Ascending aorta (tissue), 2 donors: ENCODE measurements at places on chromosomes 16 and 17. TPM values are rescaled to one million over a fixed set of nuclear protein-coding genes. Genes with fewer than 3 reads are reported as not detected.

DNA sequence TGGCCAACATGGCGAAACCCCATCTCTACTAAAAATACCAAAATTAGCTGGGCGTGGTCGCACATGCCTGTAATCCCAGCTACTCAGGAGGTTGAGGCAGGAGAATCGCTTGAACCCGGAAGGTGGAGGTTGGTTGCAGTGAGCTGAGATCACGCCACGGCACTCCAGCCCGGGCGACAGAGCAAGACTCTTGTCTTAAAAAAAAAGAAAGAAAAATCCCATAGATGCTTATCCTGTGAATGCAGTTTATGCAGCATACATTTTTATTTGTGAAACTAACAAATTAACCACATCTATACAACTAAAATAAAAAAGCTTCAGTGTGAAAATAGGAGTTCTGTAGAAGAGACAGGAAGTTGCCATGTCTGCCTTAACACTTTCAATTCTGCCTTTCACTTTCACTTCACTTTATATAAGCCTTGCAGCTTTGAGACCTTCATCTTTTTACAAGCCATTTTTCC lies 7.1 kb downstream of the IGSF6 start:
- no peaks in the 10 kb centered on the region for H3K4me1 ChIP-seq
- peak overlapping the region; percentile 7 for H3K27ac ChIP-seq
- H3K4me3 ChIP-seq: peak overlapping the region; percentile 18
- no peaks in the 10 kb centered on the region for H3K27me3 ChIP-seq

DNA sequence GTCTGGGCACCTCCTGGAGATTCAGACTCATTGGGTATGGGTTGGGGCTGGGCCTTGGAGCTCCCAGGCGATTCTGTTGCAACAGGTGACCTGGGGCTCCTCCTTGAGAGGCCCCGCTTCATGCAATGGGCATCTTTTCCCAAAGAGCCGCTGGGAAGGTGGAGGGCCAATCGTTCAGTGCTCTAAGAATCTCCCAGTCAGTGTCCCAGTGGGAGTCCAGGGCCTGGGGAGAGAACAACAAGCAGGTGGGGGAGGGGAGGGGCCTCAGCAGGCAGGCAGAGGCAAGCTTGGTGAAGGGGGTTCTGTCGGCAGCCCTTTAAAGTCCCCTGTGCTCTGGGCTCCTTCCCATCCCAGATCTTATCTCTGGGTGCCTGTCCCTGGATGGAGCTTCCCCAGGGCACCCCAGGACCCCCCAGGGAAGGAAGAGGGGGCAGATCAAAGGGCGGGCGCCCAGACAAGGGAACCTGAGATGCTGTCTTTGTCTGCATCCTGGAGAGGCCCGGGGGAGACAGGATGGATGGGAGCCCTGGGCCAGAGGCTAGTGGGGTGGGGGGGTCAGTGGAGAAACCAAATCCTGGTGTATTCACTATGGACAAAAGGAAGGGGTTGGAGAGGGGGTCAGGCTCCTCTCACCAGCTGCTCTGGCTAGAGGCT lies 30.5 kb upstream of the NXPH3 start:
- no peaks in the 10 kb centered on the region for H3K4me1 ChIP-seq
- H3K4me3 ChIP-seq: no peak overlapping the region
- no peak overlapping the region for H3K27ac ChIP-seq
- H3K27me3 ChIP-seq: no peaks in the 10 kb centered on the region

DNA sequence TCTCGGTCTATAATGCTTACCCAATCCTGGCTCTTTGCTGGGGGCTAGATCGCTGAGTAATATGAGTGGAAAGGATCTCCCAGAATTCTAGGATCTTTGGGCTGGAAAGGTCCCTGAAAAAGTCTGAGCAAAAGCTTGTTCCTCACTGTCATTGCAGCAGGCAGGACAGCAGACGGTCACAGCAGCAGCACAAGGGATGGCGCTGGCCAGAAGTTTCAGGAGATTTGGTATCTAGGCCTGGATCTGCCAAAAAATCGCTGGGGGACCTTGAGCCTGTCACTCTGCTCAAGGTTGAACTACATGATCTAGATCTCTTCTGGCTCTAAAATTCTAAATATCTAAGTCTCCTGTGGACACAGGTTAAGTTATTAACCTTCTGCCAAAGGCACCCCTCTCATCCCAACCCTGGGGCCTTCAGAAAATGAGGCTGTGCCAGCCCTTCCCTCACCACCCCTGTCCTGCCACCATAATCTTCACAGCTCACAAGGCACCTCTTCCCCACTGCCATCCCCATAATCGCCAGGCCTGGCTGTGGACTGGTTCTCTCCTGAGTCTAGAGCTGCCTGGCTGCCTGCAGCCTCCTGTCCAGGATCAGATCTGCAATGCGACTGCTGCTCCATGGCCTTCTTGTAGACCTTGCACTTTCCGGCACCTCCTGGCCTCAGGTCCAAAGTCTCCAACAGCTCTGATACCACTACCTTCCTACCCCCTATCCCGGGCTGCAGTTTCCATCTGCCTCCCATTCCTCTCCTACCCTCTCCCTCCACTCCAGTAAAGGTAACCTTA lies 10.2 kb downstream of the MYO18A start:
- no peak overlapping the region for H3K27ac ChIP-seq
- H3K4me3 ChIP-seq: no peak overlapping the region
- no peaks in the 10 kb centered on the region for H3K27me3 ChIP-seq
- H3K36me3 ChIP-seq: peaks cover 16% of the 10 kb centered on the region

DNA sequence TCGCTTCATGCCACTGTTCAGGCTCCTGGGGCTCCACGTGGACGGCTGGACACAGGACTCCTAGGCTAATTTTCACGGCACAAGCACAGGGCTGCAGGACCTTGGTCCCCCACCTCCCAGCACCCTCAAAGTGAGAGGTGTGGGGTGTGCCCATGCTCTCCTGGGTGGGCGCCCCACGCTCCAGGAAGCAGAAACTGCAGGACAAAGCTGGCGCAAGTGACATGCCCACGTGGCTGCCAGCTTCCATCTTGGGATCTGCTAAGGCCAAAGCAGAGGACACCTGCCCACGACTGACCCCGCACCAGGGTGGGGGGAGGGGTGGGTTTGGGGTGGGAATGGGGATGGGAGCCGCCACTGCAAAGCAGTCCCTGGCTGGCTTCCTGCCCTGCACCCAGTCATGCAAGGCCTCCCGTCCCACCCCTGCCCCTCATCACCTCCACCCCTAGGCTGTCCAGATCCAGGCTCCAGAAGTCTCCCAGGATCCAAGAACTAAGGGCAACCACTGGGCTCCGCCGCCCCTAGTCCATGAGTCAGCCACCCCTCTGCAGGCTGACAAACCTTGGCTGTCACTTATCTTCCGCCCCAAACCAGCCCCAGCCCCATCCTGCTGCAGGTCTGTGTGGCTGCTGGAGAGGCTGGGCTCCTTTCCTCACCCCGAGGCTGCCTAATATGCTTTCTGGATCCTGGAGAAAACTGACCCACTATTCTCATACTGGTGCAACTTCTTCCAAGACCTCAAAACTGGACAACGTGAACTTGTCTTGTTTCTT lies 11.1 kb downstream of the USP6 start:
- no peak overlapping the region for H3K27ac ChIP-seq
- no peak overlapping the region for H3K4me3 ChIP-seq
- no peaks in the 10 kb centered on the region for H3K27me3 ChIP-seq
- peak; percentile 52 for DNase-seq
- peaks cover 7% of the 10 kb centered on the region for H3K4me1 ChIP-seq

Gene SHISA9
- 8.9 TPM for total RNA-seq

Gene SEZ6L2
- 0.21 TPM for total RNA-seq

Gene CASKIN2
- total RNA-seq: 112 TPM

Gene CACNB1
- total RNA-seq: 9.6 TPM

GRCh38 chr17:57441270-57441600 lies 184.9 kb downstream of the MSI2 start:
- peaks cover 7% of the 10 kb centered on the region for H3K4me1 ChIP-seq
- H3K4me3 ChIP-seq: no peak overlapping the region
- H3K27me3 ChIP-seq: no peaks in the 10 kb centered on the region
- DNase-seq: no peak

Gene KCTD19
- not detected for total RNA-seq

DNA sequence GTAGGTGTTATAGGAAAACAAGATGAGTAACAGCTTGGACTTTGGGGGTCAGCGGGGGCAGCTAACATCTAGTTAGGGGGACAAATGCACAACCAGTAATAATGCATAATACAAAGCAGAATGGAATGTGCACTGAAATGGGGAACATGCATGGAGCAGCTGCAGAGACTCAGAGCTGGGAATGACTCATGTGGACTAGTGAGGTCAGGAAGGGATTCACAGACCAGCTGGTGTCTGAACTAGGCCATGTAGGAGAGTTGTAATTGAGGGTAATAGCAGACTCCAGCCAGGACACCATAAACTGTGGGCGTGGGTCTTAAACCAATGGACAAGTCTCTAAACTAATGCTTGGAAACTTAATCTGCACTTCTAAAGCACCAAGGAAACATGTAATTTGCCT lies 176.8 kb upstream of the ASIC2 start:
- no peak overlapping the region for H3K4me3 ChIP-seq
- no peaks in the 10 kb centered on the region for H3K27me3 ChIP-seq
- no peaks in the 10 kb centered on the region for H3K36me3 ChIP-seq
- no peak for DNase-seq
- no peaks in the 10 kb centered on the region for H3K4me1 ChIP-seq
- no peak overlapping the region for H3K27ac ChIP-seq

- no peaks in the 10 kb centered on the region for H3K27me3 ChIP-seq
- peaks cover 5% of the 10 kb centered on the region for H3K36me3 ChIP-seq
- DNase-seq: no peak
- no peaks in the 10 kb centered on the region for H3K4me1 ChIP-seq
- no peak overlapping the region for H3K27ac ChIP-seq
- H3K4me3 ChIP-seq: no peak overlapping the region
These were observed 31.2 kb downstream of the TMEM238L start for GRCh38 chr17:10772425-10773380.

GRCh38 chr17:62791767-62792446 lies 16.2 kb downstream of the MARCHF10 start:
- no peak for DNase-seq
- peaks cover 3% of the 10 kb centered on the region for H3K27me3 ChIP-seq
- H3K36me3 ChIP-seq: no peaks in the 10 kb centered on the region
- H3K4me1 ChIP-seq: no peaks in the 10 kb centered on the region
- H3K27ac ChIP-seq: no peak overlapping the region

- H3K4me1 ChIP-seq: no peaks in the 10 kb centered on the region
- no peak overlapping the region for H3K4me3 ChIP-seq
- no peak for DNase-seq
- H3K27ac ChIP-seq: no peak overlapping the region
- no peaks in the 10 kb centered on the region for H3K27me3 ChIP-seq
These were observed 8.7 kb downstream of the GSE1 start for GRCh38 chr16:85621698-85622428.

- H3K4me3 ChIP-seq: no peak overlapping the region
- DNase-seq: peak; percentile 54
- peak overlapping the region; percentile 93 for H3K27ac ChIP-seq
- no peaks in the 10 kb centered on the region for H3K36me3 ChIP-seq
- H3K4me1 ChIP-seq: peaks cover 18% of the 10 kb centered on the region
- no peaks in the 10 kb centered on the region for H3K27me3 ChIP-seq
These were observed 126.3 kb upstream of the TNRC6C start for GRCh38 chr17:77832180-77832560.

DNA sequence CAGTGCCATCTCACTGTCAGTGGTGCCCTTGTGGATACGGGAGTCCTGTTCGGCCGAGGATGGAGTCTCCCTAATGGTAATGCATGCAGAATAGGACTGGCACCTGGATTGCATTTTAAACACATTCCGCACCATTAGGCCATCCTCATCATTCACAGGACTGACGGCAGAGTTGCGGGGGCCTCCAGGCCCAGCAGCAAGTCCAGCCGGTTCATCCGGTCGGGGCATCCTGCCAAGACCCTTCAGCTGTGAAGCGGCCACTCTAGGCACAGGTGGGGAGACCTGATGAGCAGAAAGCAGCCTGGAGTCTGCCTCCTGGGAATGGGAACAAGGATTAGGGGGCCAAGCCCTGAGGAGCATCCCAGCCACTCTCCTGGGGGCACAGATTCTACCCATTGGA lies 90.3 kb upstream of the XYLT1 start:
- H3K4me1 ChIP-seq: no peaks in the 10 kb centered on the region
- H3K27me3 ChIP-seq: no peaks in the 10 kb centered on the region
- H3K4me3 ChIP-seq: no peak overlapping the region
- DNase-seq: no peak

DNA sequence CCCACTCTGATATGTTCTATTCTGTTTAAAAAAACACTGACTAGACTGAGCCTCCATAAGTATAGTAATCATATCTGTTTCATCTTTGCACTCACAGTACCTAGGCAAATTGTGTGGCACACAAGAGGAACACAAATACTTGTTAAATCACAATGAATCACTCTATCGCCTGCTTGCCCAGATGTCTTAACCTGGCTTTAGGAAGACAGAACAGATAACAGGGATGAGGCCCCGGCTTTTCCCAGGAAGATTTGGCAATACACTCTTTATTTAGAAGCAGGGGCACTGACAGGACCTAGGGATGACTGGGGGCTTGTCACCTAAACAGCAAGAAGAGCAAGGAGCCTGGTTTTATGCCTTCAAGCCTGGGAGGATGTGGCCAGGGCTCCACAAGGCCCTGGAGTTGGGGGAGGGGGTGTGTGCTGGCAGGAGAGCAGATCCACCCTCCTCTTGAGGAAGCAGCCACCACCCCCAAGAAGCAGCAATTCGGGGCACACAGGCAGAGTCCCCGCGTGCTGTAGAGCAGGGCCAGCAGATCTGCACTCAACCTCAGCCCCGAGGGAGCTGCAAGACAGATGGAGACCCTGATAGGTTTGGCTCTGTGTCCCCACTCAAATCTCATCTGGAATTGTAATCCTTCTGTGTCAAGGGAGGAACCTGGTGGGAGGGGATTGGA lies 41.0 kb upstream of the KSR1 start:
- H3K27me3 ChIP-seq: no peaks in the 10 kb centered on the region
- DNase-seq: no peak
- H3K27ac ChIP-seq: no peak overlapping the region
- H3K4me3 ChIP-seq: no peak overlapping the region
- no peaks in the 10 kb centered on the region for H3K4me1 ChIP-seq
- no peaks in the 10 kb centered on the region for H3K36me3 ChIP-seq

Gene SLC5A10
- total RNA-seq: not detected

- no peak for DNase-seq
- H3K36me3 ChIP-seq: no peaks in the 10 kb centered on the region
- peaks cover 2% of the 10 kb centered on the region for H3K4me1 ChIP-seq
- no peak overlapping the region for H3K27ac ChIP-seq
- no peaks in the 10 kb centered on the region for H3K27me3 ChIP-seq
- no peak overlapping the region for H3K4me3 ChIP-seq
These were observed 13.8 kb upstream of the GSDMA start for GRCh38 chr17:39949028-39949427.

- no peak for DNase-seq
- H3K27me3 ChIP-seq: no peaks in the 10 kb centered on the region
- H3K4me1 ChIP-seq: peaks cover 18% of the 10 kb centered on the region
- H3K27ac ChIP-seq: peak overlapping the region; percentile 34
These were observed 10.9 kb downstream of the HSPB9 start for GRCh38 chr17:42133461-42134041.
